ENCODE measurements at places on chromosomes 13 and 19.

DNA sequence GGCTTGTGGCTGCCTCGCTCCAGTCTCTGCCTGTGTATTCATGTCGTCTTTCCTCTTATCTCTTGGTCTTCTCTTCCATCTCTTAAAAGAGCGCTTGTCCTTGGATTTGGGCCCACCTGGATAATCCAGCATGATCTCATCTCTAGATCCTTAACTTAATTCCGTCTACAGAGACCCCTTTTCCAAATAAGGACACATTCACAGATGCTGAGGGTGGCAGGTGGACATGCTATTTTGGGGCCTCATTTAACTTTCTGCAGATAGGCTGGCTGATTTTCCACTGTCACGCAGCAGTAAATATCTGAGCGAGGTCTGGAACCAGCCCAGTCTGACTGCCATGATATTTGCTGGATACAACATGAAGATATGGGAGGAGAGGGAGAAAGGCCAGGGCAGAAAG is 41.5 kb upstream of the TSHZ3 start:
- DNase-seq, result no peak

- DNase-seq, result no peak
Observed at GRCh38 chr13:106381091-106381490, 154.4 kb downstream of the EFNB2 start.

DNA sequence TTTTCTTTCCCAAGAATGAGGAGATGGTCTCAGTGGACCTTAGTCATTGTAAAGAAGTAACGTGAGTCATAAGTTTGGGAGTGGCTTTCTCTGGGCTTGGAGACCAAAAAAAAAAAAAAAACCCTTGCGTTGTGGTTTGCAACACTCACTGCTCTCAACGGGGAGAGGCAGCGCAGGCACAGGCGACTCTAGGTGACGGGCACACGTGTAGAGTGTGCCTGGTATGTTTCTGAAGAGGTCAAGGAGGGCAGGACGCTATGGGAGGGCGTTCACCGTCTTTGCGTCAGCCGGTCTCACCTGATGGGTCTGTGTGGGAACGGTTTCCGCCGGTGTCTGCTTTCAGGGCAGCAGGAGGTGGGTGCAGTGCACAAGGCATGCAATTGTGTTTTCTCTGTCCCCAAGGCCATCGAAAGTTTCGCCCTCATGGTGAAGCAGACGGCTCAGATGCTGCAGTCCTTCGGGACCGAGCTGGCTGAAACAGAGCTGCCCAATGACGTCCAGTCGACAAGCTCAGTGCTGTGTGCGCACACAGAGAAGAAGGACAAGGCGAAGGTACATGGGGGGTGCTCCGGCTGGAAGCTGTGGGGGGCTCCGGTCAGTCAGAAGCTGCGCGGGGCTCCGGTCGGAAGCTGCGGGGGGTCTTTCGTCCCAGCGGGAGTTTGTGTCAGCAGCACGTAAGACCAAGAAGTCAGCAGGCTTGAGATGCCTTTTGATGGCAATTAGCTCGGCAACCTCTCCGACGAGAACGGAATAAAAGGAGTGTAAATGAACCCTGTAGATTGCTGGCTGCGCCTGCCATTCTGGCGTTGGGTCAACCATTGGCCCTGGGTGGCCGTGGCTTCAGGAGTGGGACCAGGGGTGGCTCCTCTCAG is 40.8 kb upstream of the F7 start:
- DNase-seq, result no peak

DNA sequence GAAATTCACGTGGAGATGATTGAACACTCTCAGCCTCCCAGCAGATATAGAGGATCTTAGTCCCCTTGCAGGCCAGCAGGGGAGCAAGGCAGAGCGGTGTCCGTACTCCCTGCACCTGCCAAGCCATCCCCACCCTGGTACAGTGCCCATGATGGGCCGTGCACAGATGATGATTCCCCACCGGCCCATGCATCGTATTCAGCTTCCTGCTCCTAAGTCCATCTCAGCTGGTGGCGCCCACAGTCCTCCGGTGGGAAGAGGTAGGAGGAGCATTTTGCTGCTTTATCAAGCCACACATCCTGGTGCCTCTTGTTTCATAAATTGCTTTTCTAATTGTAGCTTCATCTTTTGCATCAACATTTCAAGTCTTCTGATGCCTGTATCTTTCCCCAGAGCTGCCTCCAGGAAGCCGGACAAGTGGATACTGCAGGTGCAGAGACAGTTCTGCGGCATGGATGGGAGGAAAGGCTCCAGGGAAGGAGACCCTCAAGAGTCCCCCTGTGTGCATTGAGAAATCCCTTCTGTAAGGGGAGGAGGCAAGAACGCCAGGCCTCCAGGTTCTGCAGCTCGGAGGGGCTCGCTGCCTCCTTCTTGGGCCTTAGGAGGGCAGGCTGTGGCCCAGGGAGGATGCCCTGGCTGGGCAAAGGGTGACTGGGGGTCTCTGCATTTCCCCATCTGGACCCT is 55.3 kb downstream of the F2RL3 start:
- peak; percentile 16 for DNase-seq

GRCh38 chr13:99426426-99426825 is 74.8 kb upstream of the TM9SF2 start:
- DNase-seq, result peak; percentile 40

DNA sequence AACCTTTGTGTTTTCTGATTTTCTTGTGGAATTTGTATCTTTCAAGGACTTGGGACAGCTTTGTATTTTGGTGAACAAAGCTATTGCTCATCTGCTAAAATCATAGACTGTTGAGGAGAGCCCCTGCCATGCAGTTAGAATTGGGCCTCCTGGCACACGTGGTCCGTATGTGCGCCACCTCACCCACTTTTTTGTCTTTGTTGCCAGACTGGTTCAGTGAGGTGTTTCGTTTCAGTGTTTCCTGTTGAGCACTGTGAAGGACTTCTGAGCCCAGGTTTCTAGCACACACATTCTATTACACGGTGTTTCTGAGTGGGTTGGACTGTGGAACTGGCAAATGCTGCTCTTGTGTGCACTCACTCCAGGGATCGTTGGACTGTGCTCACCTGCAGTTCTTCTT is 37.6 kb upstream of the RNF113B start:
- no peak for DNase-seq

DNA sequence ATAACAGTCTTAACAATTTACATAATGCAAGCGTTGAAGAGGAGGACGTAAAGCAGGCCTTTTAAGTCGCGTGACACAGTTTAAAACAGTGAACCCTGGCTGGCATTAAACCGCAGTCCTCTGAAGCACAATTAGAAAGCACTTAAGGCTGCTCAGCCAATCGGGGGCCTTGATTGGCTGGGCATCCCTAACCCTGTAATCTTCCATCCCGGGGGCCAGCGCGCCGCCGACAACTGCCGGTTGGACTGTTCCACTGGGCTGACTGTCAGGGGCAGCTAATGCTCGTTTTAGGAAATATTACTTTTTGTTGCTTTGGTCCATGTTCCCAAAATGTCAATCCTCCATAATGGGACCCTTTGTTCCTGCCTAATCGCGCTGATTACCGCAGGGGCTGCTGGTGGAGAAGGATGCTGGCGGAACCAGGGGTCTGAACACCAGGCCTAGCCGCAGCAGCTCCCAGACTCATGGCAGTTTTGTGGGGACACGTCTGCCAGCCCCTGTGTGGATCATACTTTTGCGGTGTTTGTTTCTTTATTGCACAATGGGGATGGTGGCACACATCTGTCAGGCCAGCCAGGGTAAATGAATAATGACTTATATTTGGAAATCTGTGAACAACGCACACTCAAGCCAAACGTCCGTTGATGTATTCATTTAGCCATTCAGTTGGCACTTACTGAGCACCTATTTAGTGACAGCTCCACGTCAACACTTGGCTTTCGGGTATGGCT is 127.1 kb upstream of the SPACA7 start:
- DNase-seq, result peak; percentile 44

GRCh38 chr19:2273356-2274184 is 8.4 kb downstream of the PEAK3 start:
- peak; percentile 98 for DNase-seq

DNA sequence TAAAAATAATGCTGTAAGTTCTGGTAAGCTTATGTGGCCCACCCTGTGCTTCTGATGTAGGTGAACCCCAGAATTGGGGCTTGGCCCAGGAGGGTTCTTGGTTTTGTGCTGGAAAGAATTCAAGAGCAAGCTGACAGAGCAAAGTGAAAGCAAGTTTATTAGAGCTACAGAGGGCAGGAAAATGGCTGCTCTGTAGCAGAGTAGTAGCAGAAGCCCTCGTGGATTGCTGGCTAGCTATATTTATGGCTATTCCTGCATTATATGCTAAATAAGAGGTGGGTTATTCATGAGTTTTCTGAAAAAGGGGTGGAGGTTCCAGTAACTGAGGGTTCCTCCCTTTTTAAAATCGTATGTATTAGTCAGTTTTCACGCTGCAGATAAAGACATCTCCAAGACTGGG is 20.6 kb upstream of the ZNF599 start:
- no peak for DNase-seq

- no peak for DNase-seq
Observed at GRCh38 chr13:33229446-33230177, 55.9 kb downstream of the STARD13 start.

- DNase-seq, result no peak
Observed at GRCh38 chr13:98374750-98375149, 197.7 kb upstream of the RNF113B start.

- no peak for DNase-seq
Observed at GRCh38 chr13:38730332-38730731, 43.5 kb downstream of the FREM2 start.

- no peak for DNase-seq
Observed at GRCh38 chr13:114256547-114256946, 21.9 kb downstream of the CDC16 start.

- peak; percentile 86 for DNase-seq
Observed at GRCh38 chr19:30450100-30450499, 77.9 kb downstream of the ZNF536 start.

DNA sequence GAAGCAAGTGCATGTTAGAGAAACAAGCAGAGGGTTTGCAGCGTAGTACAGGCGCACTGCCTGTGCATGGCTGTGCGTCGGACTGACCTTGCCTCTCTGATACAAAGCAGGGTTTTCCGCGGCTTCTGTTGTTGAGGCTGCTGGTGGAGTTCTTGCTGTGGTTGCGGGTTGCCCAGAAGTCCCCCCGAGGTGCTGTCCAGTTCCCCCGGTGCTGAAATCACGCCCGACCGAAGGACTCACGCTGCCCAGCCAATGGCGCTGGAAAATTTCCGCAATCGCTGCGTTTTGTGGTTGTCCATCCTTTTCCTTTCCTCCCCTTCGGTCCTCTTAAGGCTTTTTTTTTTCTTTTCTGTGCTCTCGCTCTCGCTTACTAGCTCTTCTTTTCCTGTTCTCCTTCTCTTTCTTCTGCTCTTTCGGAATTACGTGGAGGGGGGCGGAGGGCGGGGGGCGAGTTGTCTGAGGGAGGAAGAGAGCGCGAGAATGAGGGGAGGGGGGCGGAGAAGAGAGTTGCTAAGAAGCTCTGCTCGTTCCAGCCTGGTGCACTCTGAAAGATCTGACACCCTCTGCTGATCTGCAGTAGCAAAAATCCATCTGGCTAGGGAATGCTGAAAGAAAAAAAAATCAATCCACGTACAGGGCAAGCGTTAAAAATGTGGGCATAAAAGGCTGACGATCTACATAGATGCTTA is at the start of gene SLITRK1:
Gene SLITRK1 (minus strand): TSS at position 558 of the 689 bp plus-strand sequence. CDS start 967 bp downstream, outside the sequence.
- DNase-seq, result peak; percentile 59

GRCh38 chr13:27130979-27131623 is 40.5 kb downstream of the USP12 start:
- DNase-seq, result no peak

DNA sequence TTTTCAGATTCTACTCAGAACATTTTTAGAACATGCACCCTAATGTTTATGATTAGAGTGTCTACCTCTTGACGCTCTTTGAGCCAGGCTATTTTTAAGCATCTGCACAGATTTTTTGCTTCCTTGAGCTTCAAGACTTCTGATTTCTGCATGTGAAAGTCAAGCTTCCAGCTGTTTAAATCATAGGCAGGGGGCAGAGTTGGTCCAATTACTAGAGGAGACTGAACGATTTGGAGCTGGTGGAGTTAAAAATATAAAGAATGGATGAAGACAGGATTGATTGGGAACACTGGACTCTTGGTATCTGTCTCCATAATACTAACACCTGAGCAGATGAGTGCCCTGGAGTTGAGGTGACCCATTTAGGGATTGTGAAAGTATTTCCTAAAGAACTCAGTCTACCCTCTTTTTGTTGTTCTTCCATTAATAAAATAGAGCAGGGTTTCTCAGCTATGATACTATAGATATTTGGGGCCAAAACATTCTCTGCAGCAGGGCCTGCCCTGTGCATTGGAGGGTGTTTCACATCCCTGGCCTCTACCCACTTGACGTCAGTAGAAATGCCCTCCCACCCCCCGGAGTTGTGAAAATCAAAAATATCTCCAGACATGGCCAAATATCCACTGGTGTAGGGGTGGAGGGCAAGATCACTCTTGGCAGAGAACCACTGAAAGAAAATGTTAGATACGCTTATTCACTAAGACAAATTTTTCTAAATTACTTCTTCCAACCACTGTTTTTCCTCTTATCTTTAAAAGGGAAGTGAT is 160.1 kb downstream of the COG6 start:
- DNase-seq, result no peak

GRCh38 chr13:113577881-113578435 is 6.6 kb upstream of the TFDP1 start:
- DNase-seq, result no peak

- DNase-seq, result peak; percentile 99
Observed at GRCh38 chr19:49421039-49421877, 2.0 kb downstream of the PTH2 start.

DNA sequence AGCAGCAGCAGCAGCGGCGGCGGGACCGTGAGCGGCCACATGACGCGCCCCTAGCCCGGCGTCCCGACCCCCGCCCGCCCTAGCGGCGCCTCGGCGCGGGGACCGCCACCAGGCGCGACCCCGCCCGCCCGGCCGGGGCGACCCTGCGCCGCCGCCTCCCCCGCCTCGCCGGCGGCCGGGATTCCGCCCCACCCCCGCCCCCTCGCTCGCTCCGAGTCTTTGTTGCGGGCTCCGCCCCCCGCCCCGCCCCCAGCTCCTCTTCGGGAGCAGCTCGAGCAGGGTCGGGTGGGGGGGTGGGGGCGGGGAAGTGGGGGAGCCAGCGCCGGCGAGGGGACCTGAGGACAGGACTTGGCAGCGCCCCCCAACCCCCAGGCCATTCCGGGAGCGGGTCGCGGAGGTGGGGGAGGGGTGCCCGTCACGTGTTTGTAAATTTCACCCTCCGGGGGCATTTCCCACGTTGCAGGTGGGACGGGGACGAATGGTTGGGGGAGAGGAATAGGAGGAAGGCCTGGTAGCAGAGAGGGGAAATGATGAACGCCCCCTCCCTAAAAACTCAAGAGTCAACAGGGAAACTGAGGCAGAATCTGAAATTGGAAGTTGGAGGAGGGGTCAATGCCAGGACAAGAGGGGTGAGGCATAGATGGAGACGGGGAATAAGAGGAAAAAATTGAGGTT is at the start of gene OLFM2:
Gene OLFM2 (minus strand): TSS at position 190 of the 675 bp plus-strand sequence. CDS start 149 bp downstream, at position 41.
- peak; percentile 98 for DNase-seq

- DNase-seq, result peak; percentile 75
Observed at GRCh38 chr19:3760871-3761361, 576 bp downstream of the APBA3 start.

DNA sequence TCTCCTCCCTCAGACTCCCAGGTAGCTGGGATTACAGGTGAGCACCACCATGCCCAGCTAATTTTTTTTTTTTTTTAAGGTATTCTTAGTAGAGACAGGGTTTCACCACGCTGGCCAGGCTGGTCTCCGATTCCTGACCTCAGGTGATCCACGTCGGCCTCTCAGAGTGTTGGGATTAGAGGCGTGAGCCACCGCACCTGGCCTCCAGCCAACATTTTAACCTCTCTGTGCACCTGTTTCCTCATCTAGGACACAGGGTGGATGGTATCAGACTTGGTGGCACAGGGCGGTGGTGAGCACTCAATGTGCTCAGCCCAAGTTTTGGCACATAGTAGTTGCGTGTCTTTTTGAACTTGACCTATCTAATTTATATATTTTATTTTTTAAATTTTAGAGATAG is 12.5 kb downstream of the APBA3 start:
- DNase-seq, result no peak

- DNase-seq, result no peak
Observed at GRCh38 chr19:31301306-31301980, 47.8 kb downstream of the TSHZ3 start.

Measured in H7 (cell line).